Left forelimb (tissue), 1 donor: ENCODE measurements at places on chromosomes 11 and 22.

DNA sequence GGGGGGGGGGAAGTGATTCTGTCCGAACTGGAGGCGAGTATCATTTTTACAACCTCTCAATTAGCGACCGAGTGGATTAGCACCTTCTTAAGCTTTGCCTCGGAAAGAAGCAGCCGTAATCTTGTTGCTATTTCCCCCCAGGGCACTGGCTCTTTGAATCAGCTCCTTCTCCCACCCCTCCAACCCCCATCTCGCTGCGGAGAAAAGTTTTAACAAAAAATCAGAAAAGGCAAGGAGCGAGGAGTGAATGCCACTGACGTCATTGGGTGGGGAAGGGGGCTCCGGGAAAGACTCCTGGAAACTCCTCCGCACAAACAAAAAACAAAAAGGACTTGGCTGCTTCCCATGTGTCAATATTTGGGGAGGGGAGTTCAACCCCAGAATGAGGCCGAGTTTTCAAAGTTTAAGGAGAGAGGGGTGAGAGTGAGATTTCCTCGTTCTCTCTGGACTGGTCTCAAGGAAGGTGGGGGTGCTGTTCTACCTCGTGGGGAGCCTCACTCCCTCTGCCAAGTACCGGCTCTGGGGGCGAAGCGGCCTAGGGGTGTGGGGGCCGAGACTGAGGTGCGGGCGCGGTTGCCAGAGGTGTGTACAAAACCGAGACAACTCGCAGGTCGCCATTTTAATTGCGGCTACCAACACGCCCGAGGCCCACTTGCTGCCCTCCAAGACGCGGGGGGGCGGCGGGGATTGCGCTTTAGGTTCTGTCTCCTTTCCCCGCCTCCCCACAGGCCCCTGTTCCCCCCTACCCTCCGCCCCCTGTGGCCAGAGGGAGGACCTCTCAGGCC is 2.5 kb upstream of the PAX6 start:
- DNase-seq: peak; percentile 63

GRCh38 chr11:62777389-62777788 is 6.2 kb downstream of the TAF6L start:
- DNase-seq: no peak

- DNase-seq: no peak
These were observed 13.3 kb upstream of the MB start for GRCh38 chr22:35630387-35630793.

GRCh38 chr11:111128076-111128870 is 117.3 kb upstream of the POU2AF2 start:
- DNase-seq: no peak

- DNase-seq: peak; percentile 55
These were observed 677.7 kb downstream of the BRD1 start for GRCh38 chr22:49149721-49150608.

- no peak for DNase-seq
These were observed 802 bp upstream of the PIM3 start for GRCh38 chr22:49959782-49960158.

DNA sequence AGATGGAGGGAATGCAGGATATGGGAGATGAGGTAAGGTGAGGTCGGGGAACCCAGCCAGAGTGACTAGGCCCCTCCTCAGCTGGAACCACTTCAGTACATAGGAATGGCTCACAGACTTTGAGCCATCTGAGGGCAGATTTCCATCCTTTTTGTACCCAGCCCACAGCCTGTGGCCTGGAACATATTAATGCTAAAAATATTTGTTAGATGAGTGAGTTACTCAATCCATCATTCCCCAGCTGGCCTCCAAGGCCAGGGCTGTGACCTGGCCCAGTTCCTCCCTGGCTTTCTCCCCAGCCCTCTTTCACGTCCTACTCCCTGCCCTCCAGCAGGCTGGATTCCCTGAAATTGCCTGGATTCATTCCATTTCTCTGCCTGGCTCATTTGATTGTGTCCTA is 57.2 kb upstream of the PRDM11 start:
- DNase-seq: no peak

DNA sequence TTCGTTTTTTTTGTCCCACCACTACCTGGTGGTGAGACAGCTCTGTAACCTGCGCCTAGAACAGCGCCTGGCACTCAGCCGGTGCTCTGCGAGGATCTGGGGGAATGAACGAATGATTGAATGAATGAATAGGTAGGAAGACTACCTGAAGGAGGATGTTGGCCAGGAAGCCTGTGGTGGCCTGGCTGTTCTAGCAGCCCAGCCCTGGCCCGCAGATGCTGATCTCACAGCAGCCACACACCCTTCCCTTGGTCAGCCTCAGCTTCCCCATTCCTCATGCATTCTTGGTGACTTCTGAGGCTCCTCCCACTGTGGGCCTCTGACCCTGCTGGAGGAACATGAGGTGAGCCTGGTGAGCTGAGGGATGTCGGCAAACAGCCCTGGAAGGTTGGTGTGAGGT is 3.7 kb downstream of the TRPM5 start:
- DNase-seq: no peak
